Ascending aorta (tissue), 2 donors: ENCODE measurements at places on chromosomes 2 and 18.

GRCh38 chr2:151886241-151886640 lies 58.0 kb upstream of the ARL5A start:
- DNase-seq: no peak

DNA sequence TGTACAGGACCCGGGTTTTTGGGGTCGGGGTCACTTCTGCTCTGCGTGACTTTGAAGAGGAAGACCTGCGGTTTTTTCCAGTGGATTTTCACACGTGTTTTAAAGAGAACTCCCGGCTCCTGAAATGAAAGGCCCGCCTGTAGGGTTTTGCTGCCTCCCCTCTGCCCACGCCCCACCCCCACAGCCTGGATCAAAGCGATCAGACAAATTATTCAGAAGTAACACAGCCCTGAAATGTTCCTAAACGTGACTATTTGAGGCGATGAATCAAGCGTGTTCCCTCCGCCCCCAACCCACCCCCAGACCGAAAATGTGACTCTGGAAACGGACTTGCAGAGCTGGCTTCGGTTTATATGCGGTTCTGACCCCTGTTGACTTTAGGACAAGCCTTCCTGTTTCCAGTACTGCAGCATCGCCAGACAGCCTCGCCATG lies 28.7 kb upstream of the SMIM21 start:
- DNase-seq: no peak

DNA sequence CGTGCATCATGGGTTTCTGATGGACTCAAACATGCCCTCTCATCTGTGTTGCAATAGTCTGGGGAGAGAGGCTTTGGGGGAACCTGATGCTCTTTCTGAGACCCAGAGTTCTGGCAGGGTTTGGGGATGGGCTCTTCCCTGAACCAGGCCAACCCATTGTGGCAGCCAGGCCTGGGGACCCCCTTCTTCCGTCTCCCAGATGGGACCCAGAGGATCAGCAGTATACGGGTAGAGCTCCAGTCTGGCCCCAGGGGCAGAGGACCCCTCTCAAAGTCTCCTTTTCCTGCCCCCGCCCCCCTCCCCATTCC lies 333.7 kb downstream of the DYSF start:
- DNase-seq: peak; percentile 59

GRCh38 chr2:68225119-68225632 lies 27.2 kb downstream of the PPP3R1 start:
- DNase-seq: no peak

- no peak for DNase-seq
Measured at GRCh38 chr2:11578986-11579774, 45.3 kb downstream of the GREB1 start.

GRCh38 chr2:159910951-159911350 lies 112.9 kb upstream of the CD302 start:
- DNase-seq: no peak

GRCh38 chr18:78406743-78407465 lies 572.7 kb upstream of the SALL3 start:
- no peak for DNase-seq

DNA sequence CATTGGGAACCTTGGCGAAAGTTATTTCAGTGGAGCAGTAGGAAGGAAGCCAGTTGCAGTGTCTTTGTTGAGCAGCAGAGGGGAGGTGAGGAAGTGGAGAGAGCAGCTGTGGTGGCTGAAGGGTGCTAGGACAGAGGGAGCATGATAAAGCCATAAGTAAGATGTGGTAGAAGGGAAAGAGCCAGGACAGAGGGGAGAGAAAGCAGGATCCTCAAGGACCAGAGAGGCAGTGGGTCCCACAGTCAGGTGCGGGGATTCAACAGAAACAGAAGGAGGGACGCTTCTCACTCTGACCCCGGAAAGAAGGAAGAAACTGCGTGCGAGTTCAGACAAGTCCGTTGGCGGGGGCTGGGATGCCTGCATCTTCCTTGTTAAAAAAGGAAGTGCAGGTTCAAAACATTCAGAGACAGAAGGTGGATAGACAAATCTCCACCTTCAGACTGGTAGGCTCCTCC lies at the start of gene CXCR2:
TSS of gene CXCR2 (plus strand) at position 403 of the 455 bp plus-strand sequence. CDS start 8,774 bp downstream, outside the sequence.
- DNase-seq: no peak

- no peak for DNase-seq
Measured at GRCh38 chr18:54203914-54204313, 20.6 kb downstream of the MBD2 start.

GRCh38 chr2:16314691-16315457 lies 350.8 kb downstream of the CYRIA start:
- DNase-seq: no peak

GRCh38 chr2:118535171-118535817 lies 312.2 kb downstream of the EN1 start:
- DNase-seq: no peak

GRCh38 chr18:13414102-13414501 lies 195.5 kb downstream of the LDLRAD4 start:
- DNase-seq: peak; percentile 40
